H1 (cell line): ENCODE measurements at places on chromosomes 5 and 9.

GRCh38 chr9:5510360-5510931 is at the start of gene PDCD1LG2:
PDCD1LG2 (plus strand) TSS chr9:5510531; CDS start chr9:5522547, 12,016 bp downstream.
- no peak for DNase-seq

- DNase-seq = no peak
Observed at GRCh38 chr5:150636391-150637244, 3.8 kb upstream of the SYNPO start.

- DNase-seq = no peak
Observed at GRCh38 chr5:71663191-71663969, 55.7 kb upstream of the CARTPT start.

DNA sequence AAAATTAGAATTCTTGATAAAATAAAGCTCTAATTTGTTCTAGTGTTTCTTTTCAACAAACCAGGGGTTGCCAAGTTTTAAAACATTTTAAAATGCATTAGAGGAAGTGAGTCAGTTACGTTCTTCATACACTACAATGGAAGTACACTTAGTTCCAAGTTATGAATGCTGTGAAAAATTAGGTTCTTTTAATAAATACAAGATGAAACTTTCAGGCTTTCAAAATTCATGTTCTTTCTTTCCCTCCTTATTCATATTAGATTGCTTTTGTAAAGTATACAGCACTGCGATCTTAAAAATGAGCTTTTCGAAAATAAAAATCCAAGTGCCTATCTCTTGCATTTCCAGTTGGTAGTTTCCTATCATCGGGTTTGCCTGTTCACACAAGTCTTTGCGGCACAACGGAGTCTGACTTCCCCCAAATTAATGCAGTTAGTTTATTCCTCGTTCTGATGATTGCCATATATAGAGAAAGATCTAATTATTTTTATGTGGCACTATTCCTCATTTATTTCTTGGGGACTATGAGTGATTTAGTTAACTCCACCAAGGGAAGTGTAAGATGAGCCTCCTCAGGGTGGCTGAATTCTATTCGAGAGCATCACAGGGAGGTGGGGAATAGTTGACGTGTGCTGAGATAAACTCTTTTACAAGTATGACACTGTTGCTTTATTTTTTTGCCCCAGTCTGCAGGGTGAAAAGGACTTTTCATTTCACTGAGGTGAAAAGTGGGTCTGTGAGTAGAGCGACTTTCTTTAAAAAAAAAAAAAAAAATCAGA is 238.2 kb downstream of the CD180 start:
- no peak for DNase-seq

- DNase-seq = no peak
Observed at GRCh38 chr5:35924122-35924949, 14.1 kb downstream of the CAPSL start.

DNA sequence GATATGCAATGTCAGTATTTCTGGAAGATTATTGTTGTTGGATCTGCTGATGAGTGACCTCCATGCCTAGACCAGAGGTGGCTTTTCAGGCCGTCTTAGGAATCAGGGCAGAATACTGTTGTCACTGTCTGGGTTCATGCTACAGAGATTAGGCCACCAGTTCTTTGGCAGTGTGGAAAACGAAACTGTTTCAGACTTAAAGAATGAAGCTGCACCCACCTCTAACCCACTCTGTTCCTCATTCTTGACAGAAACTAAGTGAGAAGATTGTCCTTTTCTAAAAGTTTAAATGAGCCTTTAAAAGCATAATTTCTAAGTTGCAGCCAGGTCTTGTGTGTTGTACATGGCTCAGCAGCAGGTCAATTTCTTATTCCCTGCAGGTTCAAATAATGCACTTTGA is 444.3 kb downstream of the ENC1 start:
- no peak for DNase-seq

DNA sequence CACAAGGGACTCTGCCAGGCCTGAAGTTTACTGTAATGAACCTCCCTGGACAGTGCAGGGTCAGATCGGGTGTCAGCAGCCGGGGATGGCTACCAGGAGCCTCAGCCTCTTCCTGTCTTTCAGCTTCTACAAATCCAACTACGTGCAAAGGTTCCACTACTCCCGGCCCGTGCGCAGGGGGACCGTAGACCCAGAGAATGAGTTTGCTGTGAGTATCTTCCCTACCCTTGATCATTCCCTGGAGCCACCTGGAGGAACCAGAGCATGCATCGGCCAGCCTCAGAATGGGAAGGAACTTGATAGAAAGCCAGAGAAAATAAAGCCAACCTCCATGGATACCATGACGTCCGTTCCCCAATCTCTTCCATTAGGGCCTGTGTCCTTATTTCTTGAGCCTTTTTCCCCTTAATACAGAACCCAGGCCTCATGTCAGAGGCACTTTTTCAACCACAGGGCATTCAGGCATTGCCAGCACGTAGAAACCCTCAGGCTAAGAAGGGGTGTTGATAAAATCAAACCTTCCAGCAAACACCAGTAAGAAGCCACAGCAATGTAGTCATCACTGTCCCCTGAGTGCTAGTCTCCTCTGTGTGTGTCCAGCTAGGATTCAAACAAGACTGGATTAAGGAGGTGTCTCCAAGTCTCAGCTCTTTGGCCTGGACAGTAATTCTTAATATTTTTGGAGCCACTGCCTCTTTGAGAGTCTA is 49.0 kb upstream of the FOXI1 start:
- no peak for DNase-seq

- DNase-seq = no peak
Observed at GRCh38 chr9:34498553-34498952, 24.2 kb downstream of the ENHO start.

- DNase-seq = no peak
Observed at GRCh38 chr5:169751490-169751889, 114.4 kb downstream of the DOCK2 start.

GRCh38 chr5:73151766-73152410 is 21.1 kb upstream of the TMEM174 start:
- no peak for DNase-seq

- DNase-seq = no peak
Observed at GRCh38 chr9:16653491-16654399, 216.7 kb downstream of the BNC2 start.

DNA sequence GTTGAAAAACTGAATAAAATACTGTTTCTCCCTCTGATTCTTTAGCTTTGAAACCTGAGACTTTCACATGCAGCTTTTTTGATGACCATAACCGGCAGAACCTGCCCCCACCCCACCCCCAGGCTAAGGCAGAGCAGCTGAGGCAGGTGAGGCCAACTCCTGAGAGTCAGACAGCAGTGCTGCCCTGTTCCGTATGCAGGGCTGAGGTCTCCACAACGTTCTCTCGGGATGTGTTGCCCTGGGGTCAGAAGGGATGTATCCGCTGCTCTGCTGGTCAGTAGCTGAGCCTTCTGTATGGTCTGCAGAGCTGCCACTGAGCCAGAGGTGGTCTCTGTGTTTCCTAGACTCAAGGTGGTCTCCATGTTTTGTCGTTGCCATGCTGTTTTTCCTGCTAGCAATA is 190.5 kb downstream of the AOPEP start:
- DNase-seq = no peak

DNA sequence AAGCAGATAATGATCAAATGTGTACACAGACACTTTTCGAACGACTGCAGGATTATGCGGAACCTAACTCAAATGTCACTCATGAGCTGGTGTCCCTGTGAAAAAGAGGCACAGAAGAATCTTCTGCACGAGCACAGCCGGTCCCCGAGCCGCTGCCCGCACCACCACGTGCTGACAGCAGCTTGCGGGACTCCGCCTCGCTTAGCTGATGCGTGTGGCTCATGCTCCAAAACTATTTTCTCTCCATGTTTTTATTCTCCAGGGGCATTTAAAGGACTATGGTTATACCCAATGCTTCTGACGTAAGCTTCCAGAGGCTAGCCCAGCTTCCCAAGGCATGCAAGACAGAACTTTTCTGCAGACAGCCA is 9.5 kb downstream of the SEC16A start:
- no peak for DNase-seq

DNA sequence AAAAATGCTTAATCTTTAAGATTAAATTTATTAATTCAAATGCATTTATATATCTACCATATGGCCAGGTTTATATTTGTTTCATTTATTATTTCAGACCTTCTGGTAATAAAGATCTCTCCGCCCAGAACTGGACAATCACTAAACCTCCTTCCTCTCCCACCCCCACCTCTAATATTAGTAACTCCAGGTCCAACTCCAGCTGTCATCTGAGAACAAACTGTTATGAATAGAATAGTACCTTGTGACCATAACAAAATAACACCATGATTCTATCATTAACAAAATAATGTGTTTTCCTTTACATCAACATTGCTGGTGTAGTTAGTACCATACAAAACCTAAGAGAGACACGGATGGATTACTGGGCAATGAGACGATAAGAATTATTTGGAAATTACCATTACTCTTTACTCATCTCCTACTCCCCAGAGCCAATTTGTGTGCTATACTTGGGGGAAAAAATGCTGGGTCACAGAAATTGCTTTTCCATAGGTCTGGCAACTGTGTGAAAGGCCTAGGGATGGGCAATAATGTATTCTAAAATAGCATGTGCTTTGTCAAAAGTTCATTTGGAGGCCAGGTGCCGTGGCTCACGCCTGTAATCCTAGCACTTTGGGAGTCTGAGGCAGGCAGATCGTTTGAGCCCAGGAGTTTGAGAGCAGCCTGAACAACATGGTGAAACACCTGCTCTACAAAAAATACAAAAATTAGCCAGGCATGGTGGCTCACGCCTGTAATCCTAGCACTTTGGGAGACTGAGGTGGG is 186.1 kb downstream of the ENC1 start:
- DNase-seq = no peak

- no peak for DNase-seq
Observed at GRCh38 chr5:90169078-90169477, 240.5 kb downstream of the CETN3 start.

GRCh38 chr5:175107028-175107588 is 336.9 kb downstream of the DRD1 start:
- DNase-seq = no peak

DNA sequence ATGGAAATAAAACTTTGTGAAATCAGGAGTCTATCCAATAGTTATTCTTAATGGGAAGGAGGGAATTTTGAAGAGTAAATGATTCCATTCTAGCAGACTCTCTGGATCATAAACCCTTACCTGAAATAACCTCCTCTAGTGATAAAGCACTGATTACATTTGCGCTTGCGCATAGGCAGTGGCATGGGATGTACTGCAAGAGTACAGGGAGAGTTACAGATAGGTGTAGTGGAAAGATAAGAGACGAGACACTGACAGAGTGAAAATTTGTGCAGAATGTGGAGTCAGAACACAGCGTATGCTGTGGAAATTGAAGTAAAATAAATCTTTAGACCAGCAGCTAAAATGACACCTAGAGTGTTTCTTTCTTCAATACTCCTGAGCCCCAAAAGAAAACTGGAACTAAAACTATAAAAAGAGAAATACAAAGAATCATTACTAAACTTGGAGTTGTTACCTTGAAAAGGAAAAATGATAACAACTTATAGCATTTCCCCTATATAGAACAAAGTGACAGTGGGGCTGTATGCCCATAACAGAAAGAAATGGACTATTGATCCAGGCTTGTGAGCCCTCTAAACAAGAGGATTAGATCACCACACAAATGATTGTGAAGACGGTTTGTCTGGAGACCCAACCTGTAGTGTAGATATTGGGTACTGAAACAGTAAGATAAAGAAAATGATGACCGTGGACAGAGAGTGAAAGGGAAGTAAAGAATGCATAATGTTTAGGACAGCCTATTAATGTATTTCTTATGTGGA is 1471.2 kb upstream of the NUDT12 start:
- no peak for DNase-seq

- no peak for DNase-seq
Observed at GRCh38 chr9:87141124-87141523, 193.8 kb upstream of the GAS1 start.

GRCh38 chr9:36922548-36922947 is 111.5 kb downstream of the PAX5 start:
- no peak for DNase-seq

- no peak for DNase-seq
Observed at GRCh38 chr5:83925955-83926337, 205.3 kb upstream of the HAPLN1 start.

GRCh38 chr5:8188874-8189565 is 320.1 kb downstream of the MTRR start:
- DNase-seq = no peak

GRCh38 chr5:72530196-72530595 is 23.0 kb upstream of the ZNF366 start:
- DNase-seq = no peak

- DNase-seq = no peak
Observed at GRCh38 chr9:1442105-1442504, 391.9 kb downstream of the DMRT2 start.

- DNase-seq = no peak
Observed at GRCh38 chr9:14383294-14383693, 69.4 kb upstream of the NFIB start.

GRCh38 chr5:43802651-43803050 is 199.7 kb downstream of the NNT start:
- DNase-seq = no peak

GRCh38 chr5:169131616-169132301 is 169.2 kb downstream of the SLIT3 start:
- no peak for DNase-seq
